Stimulated activated CD8-positive, alpha-beta memory T cell treated with anti-CD3 and anti-CD28 coated beads, Interleukin-15, amount 100 ng/mL, for 4 hours (primary cell): ENCODE measurements at places on chromosomes 1 and 21.

DNA sequence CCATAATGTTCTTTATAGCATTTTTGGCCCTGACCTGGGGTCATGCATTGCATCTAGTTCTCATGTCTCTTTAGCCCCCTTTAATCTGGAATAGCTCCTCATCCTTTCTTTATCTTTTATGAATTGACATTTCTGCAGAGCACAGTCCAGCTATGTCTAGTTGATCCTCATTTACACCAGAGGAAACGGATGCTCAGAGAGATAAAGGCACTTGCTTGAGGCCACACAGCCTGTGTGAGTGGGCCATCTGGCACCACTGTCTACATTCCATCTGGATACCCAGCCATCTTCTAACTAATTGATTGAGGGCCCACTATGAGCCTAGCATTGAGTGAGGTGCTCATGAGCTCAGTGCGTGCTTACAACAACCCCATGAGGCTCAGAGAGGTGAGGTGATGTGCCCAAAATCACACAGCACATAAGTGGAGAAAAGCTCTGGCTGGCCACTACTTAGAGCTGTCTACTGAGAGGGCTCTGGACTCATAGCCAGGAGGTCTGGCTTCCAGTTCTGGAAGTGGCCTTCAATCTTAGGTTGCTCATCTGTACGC lies 3.5 kb downstream of the HPCA start:
- DNase-seq: no peak

DNA sequence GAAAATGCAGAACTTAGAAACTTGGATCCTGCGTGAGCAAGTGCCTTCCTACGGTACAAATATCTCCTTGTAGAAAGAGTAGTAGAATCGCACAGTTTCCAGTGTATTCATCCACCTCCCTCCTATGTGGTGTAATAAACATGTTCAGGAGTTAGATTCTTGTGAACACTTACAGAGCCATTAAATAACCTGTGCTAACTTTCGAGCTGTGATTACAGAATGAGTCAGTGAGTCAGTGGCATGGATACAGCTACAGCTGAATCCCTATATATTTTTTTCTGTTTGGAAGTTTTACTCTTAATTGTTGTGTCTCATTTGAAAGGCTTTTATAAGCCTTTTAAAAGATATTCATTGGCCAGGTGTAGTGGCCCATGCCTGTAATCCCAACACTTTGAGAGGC lies 148.7 kb downstream of the EDEM3 start:
- no peak for DNase-seq

DNA sequence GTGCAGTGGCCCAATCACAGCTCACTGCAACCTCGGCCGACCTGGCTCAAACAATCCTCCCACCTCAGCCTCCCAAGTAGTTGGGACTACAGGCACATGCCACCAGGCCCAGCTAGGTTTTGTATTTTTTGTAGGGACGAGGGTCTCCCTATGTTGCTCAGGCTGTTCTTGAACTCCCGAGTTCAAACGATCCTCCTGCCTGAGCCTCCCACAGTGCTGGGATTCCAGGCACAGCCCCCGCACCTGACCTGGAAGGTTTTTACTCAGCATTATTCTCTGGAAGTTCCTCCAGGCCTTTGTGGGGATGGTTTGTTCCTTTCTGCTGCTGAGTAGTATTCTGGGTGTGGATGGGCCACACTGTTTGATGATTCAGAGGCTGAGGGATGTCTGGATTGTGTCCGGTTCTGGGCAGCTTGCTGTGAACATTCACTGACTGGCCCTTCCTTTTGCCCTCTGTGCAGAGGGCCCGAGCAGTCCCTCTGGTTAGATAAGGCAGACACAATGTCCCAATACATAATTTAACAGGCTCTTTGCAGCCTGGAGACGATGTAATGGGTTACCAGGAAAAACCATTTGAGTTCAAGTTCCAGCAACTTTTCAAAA lies 6.0 kb upstream of the TRAPPC10 start:
- no peak for DNase-seq

- DNase-seq: no peak
These were observed 1.4 kb downstream of the MACF1 start for GRCh38 chr1:39205781-39206464.

- DNase-seq: no peak
These were observed 68.0 kb downstream of the VAV3 start for GRCh38 chr1:107896936-107897335.

DNA sequence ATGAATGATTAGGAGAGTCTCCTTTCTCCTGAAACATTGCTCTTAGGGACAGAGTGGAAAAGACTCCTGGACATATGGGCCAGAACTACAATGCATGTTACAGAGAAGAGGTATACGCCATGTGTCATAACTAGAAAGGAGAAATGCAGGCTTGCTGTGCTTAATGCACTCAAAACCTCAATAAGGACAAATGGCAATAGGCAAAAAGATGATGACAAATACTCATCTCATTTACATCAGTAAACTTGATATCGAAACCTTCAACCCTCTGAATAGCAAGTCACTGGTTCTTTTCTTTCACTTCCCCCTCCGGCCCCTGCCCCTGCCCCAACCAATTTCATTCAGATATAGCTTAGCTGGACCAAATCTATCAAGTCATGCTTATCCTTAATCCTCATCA lies 1.9 kb upstream of the GPR88 start:
- no peak for DNase-seq

DNA sequence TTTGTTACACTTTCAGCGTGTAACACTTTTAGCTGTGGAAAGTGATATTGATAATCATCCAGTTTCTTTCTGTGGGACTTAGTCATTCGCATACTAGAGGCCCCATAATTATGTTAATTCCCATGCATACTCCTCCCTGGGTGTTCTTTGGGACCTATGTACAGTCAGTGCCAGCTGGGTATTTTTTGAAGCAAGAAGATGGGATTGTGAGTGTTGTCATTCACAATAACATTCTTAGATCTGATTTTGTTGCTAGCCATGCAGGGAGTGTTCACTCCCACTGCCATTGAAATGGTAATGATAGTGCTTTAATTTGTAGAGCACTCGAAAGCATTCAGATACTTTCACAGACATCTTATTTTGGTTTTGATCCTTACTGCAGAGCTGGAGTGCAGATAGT lies 11.6 kb downstream of the SARS1 start:
- no peak for DNase-seq

- no peak for DNase-seq
These were observed 3.2 kb upstream of the ADIPOR1 start for GRCh38 chr1:202961220-202961880.

DNA sequence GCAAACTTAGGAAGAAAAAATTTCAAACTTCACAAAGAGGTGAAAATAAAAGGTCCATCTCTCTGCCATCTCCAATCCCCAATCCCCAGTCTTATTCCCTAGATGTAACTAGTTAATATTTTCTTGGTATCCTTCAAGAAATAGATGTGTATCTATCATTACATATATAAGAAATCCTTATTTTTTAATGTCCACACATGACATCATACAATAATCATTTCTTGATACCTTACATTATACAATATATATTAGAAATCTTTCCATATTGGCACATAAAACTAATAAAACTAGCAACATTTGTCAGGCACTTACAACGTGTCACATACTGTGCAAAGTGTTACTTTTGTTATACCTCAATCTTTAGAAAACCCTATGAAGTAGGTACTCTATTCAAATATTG lies 16.2 kb downstream of the DOCK7 start:
- DNase-seq: no peak

DNA sequence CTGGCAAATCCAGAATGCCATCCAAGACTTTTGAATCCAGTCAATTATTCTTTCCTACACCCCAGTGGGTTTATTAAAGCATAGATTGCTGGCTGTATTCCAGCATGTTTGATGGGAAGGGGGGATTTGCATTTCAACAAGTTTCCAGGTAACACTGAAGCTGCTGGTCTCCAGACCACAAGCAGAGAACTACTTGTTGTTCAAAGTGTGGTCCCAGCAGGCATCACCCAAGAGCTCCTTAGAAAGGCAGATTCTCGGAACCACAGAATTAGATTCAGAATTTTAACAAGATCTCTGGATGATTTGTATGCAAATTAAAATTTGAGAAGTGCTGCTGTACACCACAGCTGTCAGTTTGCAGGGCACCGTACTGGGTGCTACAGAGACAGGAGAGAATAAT lies 216.3 kb upstream of the FAM78B start:
- DNase-seq: no peak
